ENCODE measurements at places on chromosomes 11 and 22. TPM values are rescaled to one million over a fixed set of nuclear protein-coding genes. Genes with fewer than 3 reads are reported as not detected.

GRCh38 chr22:43234264-43234988 lies 47.5 kb upstream of the TTLL12 start:
- no peak for DNase-seq

GRCh38 chr11:112451250-112451649 lies 190.6 kb upstream of the PLET1 start:
- no peak for DNase-seq

GRCh38 chr11:80636999-80637398 lies 1196.2 kb upstream of the TENM4 start:
- DNase-seq, result no peak

Gene KRTAP5-8
- total RNA-seq, result not detected

Measured in naive thymus-derived CD4-positive, alpha-beta T cell (primary cell).